Hematopoietic multipotent progenitor cell (in vitro differentiated cells): ENCODE measurements at places on chromosomes 3 and 15. TPM values are rescaled to one million over a fixed set of nuclear protein-coding genes. Genes with fewer than 3 reads are reported as not detected.

DNA sequence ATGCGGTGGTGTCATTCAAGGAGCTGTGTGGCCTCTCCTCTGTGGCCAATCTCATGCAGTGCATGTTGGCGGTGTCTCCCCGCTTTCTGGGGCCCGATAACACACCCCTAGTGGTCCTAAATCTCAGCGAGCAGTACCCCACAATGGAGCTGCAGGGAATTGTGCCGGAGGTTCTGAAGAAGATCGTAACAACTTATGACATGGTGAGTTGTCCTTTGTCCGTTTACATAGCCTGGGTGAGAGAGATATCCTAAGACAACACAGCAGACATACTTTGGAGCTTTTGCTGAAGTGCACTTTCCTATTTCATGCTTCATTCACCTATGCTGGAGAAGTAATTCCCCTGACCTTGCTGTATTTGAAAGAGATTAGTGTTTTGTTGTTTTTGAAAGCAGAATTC lies 130.0 kb downstream of the PLCL2 start:
- DNase-seq: no peak

GRCh38 chr15:69852916-69853315 lies 244.8 kb downstream of the TLE3 start:
- no peak for DNase-seq

GRCh38 chr3:4398120-4398940 lies 68.7 kb downstream of the SUMF1 start:
- DNase-seq: no peak

DNA sequence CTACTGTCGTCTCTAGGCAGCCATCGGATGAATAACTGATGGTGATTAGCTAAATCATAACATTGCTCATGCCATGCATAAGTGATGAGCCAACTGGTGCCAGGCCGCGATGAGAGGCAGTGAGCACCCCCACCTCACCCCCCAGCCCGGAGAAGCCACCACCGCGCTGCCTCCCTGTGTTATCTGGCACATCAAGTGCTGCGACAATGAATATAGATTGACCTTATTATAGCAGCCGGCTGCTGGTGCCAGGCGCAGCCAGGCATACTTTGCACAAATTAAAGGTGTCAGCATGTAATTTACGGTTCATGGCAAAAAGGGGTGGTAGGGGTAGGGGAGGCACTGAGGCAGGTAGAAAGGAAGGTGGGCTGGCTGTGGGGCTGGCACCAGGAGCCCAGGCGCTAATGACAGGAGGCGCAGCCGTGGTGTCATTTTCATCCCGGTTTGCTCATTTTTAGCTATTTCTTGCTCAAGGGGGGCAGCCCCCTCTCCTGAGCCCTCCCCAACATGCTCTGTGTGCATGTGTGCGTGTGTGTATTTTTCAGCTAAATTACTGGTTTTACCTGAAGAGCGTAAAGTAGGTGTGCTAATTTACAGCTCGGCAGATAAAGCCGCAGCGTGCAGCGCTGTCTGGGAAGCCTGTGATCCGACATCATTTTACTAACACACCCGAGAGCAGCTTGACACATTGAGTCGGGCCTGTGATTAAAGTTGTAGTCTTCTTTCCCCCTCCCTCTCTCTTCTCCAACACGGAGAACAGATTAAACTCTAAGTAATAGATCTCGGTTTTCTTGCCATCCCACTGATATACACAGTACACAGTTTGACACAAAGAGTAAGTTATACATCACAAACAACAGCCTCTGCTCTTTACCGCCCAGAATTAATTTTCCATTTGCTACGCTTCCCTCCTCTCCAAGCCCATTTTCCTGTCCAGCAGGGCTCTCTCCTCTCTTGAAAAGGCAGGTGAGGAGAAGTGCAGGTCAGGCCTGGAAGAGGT lies 212.3 kb downstream of the RPLP1 start:
- no peak for DNase-seq

DNA sequence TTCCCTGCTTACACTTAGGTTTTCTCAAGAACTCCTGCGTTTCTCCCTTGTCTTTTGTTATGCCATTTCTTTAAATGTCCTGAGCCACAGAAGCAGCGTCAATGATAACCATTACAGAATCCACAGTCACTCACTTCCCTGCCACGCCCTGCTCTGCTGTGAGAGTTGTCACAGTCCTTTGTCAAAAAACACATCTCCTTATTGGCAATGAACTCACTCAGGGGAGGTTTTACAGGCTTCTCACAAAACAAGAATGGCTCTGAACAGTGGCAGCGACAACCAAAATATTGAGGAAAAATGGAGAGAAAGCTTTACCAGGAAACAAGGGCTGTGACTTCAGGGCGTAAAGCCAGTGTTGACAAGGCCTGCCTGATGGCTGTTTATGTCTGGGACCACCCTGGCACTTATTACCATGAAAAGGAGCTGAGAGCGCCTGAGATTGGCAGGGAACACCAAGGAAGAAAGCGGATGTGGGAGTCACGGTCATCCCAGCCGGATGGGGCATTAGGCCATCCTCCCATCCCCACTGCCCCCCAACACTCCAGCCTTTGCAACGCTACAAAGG lies 111.5 kb downstream of the ADAMTS9 start:
- no peak for DNase-seq

- DNase-seq: no peak
Observed at GRCh38 chr15:48514103-48514816, 131.2 kb downstream of the FBN1 start.

DNA sequence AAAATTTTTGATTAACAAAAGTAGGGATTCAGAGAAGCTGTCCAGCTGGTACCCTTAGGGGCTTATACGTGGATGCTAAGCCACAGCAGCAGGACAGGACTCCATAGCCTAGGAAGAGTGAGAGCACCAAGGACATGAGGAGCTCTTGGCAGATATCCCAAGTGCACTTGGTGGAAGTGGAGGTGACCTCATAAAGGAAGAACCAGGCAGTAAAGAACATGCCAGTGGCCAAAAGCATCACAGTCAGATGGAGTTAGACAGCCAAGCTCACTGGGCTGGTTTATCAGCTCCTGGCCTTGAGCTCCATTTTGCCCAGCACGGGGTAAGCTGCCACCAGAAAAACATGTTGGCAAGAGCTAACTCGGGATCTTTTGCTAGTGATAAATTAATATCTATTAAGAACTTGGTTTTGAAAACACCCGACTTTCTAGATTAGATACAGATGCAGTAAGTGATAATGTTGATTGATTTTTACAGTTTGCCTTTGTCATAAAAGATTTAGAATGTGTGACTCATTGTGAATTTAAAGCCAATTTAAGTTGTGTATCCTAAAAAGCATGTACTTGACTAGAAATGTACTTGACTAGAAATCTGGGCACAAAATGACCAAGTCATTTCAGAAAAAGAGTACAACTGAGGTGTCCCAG lies 108.0 kb downstream of the CMSS1 start:
- no peak for DNase-seq

GRCh38 chr3:151171145-151171757 lies 31.8 kb downstream of the GPR171 start:
- no peak for DNase-seq

DNA sequence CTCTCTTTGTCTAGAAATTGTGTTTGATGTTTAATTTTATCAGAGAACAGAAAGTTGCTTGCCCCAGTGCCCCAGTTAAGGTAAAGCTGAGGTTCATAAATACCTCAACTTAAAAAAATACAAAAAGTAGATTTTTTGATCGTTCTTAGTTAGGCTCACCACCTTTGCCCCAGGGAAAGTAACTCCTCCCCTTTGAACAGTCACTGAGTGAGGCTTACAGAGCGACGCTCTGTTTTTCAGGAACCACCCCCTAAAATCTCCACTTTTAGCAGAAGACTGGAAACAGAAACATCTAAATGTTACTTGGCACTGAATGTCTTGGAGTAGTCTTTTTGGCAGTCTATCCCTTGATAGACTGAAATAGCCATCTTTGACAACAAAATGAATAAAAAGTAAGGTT lies 24.9 kb downstream of the BLM start:
- DNase-seq: no peak

DNA sequence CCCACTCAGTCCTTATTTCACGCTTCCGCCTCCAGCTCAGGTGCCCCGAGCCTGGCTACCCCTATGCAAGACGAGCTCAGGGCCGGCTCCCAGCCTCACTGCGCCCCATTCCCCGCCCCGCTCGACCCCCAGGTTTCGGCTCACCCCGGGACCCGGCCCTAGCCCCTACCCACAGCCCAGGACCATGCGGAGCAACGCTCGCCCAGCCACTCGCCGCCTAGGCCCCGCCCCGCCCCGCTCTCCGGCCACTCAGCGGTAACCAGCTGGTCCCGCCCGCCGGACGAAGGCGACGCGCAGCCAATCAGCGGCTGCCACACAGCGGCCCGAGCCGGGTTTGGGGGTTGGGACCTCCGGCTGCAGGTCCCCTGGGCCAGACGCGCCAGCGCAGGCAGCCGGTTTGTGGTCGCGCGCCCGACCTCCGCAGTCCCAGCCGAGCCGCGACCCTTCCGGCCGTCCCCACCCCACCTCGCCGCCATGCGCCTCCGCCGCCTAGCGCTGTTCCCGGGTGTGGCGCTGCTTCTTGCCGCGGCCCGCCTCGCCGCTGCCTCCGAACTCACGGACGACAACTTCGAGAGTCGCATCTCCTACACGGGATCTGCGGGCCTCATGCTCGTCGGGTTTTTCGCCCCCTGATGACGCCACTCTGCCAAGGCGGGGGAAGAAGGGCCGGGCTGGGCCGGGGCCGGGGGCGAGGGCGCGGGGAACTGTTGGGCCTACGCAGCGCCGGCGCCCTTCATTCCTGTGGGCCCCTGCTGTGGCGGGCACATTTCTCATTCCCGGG lies at the start of gene CATSPER2:
Gene CATSPER2 (minus strand): TSS at position 196 of the 781 bp plus-strand sequence. CDS start 783 bp downstream, outside the sequence.
- DNase-seq: no peak

DNA sequence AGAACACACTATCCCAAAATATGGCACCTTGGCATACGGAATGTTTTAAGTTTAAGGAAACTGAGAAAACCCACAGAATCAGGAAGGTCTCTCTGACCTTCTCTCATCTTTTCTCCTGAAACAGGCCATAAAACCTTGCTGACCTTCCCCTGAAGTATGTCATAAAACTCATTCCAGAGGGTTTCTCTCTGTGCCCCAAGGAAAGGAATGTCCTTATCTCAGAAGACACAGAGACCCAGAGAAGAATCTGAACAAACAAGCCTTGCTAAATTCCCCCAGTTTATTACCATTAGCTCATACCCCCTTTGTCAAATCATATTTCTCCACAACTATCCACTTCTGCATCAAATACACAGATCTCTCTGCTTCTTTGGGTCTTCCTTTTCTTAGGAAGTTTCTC lies 603.1 kb downstream of the MCTP2 start:
- no peak for DNase-seq

- peak; percentile 29 for DNase-seq
Observed at GRCh38 chr3:53753518-53754183, 92.6 kb downstream of the CHDH start.

DNA sequence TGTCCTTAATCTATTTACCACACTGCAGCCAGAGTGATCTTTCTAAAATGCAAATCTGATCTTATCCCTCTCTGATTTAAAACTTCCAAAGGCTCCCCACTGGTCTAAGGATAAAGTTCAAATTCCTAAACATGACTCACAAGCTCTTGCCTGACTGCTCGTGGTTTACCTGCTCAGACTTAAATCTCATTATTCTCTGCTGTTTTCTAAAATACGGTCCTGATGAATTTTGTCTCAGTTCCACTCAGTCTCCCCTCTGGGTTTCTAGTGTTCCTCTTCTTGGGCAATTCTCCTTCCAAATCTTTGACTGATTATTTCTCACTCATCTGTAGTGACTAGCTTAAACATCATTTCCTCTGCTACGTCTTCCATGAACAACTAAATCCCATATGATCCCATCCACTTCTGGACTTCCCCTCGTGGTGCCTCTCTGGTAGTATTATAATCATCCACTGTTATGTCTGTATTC lies 108.3 kb downstream of the P3H2 start:
- no peak for DNase-seq

- no peak for DNase-seq
Observed at GRCh38 chr15:85386261-85386660, 5.9 kb downstream of the AKAP13 start.

GRCh38 chr3:111260878-111261277 lies 189.3 kb downstream of the NECTIN3 start:
- DNase-seq: no peak

GRCh38 chr15:78087951-78088772 lies 4.2 kb upstream of the SH2D7 start:
- DNase-seq: no peak

- DNase-seq: no peak
Observed at GRCh38 chr3:25834346-25834745, 44.5 kb downstream of the OXSM start.

DNA sequence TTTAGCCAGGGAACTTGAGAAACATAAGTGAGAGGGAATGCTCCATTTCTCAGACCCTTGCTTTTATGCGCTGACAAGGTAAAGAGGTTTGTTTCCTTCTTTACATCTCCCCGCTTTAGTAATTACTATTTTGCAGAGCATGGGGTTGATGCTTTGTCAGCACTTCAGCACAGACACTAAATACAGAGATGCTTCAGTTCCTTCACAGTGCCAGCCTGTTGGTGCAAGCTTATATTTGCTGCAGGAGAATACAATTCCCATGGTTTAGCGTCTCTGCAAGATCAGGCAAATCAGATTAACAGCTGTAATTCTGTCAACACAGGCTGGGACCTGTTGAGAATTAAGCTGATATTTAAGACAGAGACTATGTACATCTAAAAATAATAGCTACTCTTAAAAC lies 2.9 kb downstream of the FMN1 start:
- DNase-seq: no peak

- DNase-seq: peak; percentile 58
Observed at GRCh38 chr3:183554377-183554776, 1.1 kb downstream of the KLHL6 start.

DNA sequence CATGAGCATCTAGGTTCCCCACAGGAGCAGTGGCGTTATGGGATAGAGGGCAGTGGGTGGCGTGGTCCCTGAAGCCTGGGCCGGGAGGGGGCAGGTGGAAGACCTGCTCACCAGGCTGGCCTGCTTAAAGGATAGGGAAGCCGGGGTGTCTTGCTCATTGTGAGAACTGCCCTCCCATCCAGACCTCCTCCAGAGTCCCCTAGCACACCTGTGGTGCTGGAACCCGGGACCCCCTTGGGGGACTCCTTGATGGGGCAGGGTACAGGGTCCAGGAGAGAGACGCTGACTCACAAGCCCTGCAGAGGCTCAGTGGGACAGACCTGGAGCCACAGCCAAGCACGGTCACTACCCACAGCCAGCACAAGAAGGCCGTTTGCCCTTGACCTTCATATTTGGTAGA lies 2.8 kb upstream of the RHCG start:
- DNase-seq: no peak

DNA sequence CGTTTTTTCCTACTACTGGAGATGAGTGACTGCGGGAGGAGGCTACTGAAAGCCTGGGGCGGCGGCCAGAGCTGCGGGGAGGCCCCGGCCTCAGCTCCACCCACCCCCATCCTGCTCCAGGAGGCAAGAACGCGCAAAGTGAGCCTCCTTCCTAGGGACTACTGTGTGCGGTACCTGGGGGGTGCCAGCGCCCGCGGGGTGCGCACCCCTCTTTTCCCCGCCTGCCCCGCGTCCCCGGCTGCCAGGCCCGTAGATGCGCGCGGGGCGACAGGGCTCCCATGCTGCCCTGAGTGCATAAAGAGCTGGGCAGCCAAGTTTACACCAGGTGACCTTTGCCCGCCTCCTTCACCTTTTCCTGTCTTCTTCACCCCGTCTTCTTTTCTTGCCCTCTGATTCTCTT lies 2.5 kb upstream of the USF3 start:
- no peak for DNase-seq

The STRIT1 gene
- not detected for total RNA-seq

The CASR gene
- under 0.01 TPM for total RNA-seq

The WDR49 gene
- 23.2 TPM for total RNA-seq

The SPINK8 gene
- total RNA-seq: not detected

The KLHL40 gene
- under 0.01 TPM for total RNA-seq

The RSL24D1 gene
- total RNA-seq: 29.4 TPM

The ZSCAN2 gene
- total RNA-seq: 14.3 TPM

The XRN1 gene
- total RNA-seq: 19.7 TPM

The GJD2 gene
- not detected for total RNA-seq

The CFAP91 gene
- 0.54 TPM for total RNA-seq

The MME gene
- total RNA-seq: 3.0 TPM

The SLC2A2 gene
- not detected for total RNA-seq

The CPEB1 gene
- total RNA-seq: 0.27 TPM
